Effector memory CD4-positive, alpha-beta T cell (primary cell): ENCODE measurements at places on chromosomes 5 and 9.

- DNase-seq, result no peak
These were observed 119.6 kb upstream of the S1PR3 start for GRCh38 chr9:88871669-88872068.

- DNase-seq, result no peak
These were observed 177.3 kb upstream of the SPEF2 start for GRCh38 chr5:35440409-35440808.

- DNase-seq, result no peak
These were observed 70.4 kb downstream of the TEX10 start for GRCh38 chr9:100282388-100282719.

GRCh38 chr5:84125216-84125615, 259.5 kb downstream of the EDIL3 start:
- no peak for DNase-seq

GRCh38 chr5:38723426-38723825, 122.4 kb upstream of the OSMR start:
- no peak for DNase-seq

DNA sequence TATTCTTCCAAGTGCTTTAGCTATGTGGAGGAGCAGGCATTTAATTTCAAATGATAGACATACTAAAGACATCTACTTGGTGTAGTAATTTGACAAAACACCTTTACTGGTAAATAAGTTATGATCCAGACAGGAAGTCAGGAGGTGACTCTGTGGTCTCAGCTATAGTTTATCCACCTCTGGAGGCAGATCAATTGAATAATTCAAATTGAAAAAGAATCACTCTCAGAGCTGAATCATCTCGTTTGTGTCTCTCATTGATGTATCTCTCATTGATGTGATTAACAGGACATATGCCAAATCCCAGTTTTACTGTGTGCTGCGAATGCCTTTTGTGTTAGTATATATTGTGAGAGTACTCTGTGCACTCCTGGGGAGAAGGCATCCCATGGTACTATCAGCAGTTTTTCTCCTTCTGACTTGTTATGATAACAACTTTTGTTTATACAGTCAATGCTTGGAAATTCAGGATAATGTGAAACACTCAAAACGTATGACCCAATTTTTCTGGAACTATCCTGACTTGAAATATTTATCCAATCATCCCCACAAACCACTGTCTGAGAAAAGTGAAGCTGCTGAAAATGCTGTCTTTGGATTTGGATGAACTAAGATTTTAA, 48.5 kb upstream of the DAB2 start:
- DNase-seq, result no peak

DNA sequence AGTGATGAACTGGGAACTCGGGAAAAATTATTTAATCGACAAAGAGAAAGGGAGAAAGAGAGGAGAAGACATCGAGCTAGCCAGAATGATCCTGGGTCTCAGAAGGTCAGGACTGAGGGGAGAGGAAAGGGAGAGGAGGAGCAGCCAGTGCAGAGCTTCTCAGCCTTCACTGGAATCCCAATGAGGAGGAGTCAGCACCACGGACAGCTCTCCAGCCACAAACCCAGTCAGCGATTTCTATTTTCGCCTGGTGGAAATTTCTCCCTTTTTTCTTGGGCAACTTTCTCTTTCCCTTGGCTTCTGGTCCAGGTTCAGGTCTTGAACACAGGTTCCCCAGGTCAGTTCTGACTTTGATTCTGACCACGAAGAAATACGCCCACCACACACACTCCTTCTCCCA, 1.6 kb upstream of the BRINP1 start:
- DNase-seq, result no peak

DNA sequence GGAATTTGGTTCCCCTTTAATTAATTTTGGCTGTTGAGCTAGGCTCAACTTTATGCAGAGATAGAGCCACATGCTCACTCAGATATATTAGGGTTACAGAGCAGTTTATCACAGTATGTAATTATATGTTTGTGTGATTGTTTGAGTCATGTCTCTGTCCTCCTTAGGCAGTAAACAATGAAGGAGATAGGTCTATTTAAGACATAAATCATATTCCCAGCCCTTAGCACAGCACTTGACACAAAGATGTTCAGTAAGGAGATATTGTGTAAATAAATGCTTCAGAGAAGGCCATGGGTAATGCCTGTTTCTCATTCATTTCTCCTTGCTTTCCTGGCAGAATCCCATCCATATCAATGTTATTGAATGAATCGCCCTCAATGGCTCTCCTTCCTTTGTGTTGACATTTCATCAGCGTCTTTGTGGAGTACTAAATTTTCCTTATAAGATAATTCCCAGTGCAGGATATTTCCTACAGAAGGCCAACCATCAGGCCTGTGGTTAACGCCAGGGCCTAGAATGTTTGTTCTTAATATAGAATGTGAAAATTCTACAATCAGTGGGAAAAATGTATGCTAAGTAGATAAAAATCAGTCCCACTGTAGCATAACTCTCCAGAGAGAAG, 408.0 kb downstream of the EBF1 start:
- no peak for DNase-seq

DNA sequence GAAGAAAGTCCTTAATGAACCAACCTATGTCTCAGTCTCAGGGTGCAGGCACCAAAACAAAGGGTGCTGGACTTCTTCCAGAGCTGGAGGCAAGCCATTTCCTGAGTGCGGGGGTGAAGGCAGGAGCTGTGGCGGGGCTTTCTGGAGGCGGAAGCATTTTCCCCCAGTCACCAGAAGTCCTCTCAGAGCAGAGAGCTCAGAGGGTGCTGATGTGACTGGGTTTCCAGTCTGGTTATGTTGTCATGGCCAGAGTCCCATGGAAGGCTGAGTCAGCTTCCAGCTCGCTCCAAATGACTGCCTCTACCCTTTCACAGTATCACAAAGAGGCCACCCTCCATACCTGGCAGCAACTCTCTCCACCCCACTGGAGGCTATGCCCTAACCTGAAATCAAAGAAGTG, 86.0 kb downstream of the TRPC7 start:
- no peak for DNase-seq

GRCh38 chr5:18329328-18329727, 695.1 kb downstream of the TAF11L14 start:
- DNase-seq, result no peak

GRCh38 chr5:81718300-81718699, 32.6 kb downstream of the SSBP2 start:
- DNase-seq, result no peak

DNA sequence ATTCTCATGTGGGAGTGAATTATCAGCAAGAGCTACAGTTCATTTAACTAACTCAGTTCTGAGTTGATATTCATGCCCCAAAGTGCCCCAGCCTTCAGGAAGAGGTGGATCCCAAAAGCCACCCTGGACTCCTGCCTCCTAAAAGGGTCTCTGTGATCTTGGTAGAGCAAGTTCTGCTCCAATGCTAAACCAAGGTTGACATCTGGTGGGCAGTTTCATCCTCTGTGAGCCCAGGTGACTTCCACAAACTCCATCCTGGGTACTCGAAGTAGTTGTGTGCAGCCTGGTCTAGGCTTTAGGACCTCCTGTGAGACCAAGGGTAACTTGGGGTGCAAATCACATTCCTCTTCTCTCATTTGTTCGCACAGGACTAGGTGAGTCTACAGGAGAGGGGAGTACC, 816.8 kb downstream of the MTRR start:
- DNase-seq, result no peak

GRCh38 chr5:8034852-8035251, 165.9 kb downstream of the MTRR start:
- no peak for DNase-seq

GRCh38 chr5:121271546-121271945, 580.1 kb upstream of the FTMT start:
- DNase-seq, result no peak

- DNase-seq, result no peak
These were observed 29.3 kb upstream of the CRB2 start for GRCh38 chr9:123326662-123327093.

- DNase-seq, result no peak
These were observed at the start of gene PALM2AKAP2 for GRCh38 chr9:109779711-109780452. PALM2AKAP2 (plus strand) TSS chr9:109780198; CDS start chr9:109780489, 291 bp downstream.

DNA sequence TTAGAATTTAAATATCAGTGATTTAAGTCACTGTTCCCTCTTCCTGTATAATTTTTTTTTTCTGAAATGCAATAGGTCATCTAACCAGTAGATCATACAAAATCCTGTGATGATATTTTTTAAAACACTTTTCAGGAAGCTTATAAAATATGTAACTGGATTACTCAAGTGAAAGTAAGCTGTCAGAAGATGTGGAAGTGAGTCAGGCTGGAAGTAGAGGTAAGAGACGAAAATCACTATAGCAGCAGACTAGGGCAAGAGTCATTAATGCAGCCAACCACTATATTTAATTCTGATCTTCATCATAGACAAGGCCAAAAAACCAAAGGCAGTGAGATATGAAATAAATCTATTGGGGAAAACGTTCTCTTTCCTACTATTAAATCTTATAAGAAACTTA, 65.7 kb upstream of the C6 start:
- no peak for DNase-seq

DNA sequence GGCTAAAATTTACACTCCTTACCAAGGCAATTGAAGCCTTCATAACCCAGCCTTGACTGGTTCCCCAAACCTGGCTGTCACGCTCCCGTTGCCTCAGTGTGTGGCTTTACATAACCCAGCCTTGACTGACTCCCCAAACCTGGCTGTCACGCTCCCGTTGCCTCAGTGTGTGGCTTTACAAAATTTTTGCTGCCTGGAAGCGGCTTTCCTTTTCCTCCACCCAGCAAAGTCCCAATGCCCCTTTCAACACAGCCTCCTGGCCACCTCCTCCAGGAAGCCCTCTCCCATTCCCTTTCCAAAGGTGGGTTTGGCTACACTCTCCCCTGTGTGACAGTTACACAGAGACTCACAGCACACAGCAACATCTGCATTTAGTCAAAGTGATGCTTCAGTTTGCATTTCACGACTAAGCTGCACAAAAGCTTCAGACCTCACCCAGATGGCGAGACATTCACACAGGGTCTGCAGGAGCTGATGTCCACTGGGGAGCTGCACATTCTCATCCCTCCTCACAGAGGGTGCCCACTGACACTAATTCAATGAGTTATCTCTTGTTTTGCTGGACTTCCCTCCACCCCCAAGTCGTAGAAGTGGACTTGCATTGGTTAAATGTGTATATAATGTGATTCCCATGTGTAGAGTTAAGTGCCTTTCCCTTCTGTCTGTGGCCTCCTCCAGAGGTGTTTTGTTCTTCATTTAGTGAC, 156.6 kb upstream of the PHYKPL start:
- no peak for DNase-seq

GRCh38 chr9:134177624-134178393, 13.4 kb upstream of the RNU6ATAC start:
- DNase-seq, result no peak

DNA sequence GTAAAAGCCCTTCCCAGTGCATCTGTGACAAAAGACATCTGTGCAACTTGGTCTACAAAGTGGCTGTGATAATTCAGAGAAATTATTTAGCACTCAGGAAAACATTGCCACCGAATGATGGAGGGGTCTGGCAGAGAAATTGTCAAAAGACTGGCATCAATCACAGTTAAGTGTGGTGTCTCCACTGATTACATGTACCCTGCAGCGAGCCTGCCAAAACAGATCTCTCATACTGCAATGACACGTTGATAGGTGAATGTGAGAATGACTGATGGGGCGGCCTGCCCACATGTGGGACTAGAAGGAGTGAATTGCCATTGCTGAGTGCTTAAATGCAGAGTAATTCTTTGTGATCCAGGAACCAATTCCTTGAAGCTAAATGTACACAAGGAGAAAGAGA, 136.4 kb upstream of the PCSK5 start:
- no peak for DNase-seq

GRCh38 chr5:68219161-68219816, 3.7 kb downstream of the PIK3R1 start:
- DNase-seq, result no peak

DNA sequence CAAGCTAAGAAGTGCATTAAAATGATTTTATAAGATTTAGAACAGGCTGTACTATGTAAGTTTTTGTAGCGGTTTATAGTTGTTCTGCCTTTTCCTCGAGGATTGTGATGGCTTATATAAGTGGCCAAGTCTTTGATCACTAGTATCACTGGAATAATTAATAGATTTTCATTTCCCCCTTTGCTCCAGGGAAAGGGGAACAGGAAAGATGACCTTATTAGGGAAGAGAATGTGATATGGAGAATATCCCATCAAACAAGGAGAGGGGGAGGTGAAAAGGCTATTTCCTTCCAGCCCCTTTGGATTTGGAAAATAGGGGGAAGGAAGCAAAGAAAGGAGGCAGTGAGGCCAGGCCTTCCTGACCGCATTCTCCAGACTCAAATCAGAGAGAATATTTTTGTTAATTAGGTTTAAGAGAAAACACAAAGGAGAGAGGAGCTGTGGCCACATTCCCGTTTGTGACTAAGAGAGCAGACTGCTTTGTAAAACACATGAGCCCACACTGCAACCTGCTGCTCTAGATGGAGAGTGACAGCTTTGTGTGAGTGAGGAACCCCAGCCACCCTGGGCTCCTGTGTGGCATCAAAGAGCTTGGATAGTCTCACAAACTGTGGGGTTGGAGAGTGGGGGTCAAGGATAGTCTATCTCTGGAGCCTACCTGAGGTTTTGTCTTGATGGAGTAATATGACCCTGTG, 359.5 kb downstream of the DTWD2 start:
- no peak for DNase-seq

- DNase-seq, result no peak
These were observed 66.1 kb downstream of the SPTLC1 start for GRCh38 chr9:92048924-92049625.

- no peak for DNase-seq
These were observed 26.9 kb downstream of the PBX3 start for GRCh38 chr9:125774106-125774505.

- DNase-seq, result no peak
These were observed 36.2 kb downstream of the PLAC8L1 start for GRCh38 chr5:146068977-146069779.

DNA sequence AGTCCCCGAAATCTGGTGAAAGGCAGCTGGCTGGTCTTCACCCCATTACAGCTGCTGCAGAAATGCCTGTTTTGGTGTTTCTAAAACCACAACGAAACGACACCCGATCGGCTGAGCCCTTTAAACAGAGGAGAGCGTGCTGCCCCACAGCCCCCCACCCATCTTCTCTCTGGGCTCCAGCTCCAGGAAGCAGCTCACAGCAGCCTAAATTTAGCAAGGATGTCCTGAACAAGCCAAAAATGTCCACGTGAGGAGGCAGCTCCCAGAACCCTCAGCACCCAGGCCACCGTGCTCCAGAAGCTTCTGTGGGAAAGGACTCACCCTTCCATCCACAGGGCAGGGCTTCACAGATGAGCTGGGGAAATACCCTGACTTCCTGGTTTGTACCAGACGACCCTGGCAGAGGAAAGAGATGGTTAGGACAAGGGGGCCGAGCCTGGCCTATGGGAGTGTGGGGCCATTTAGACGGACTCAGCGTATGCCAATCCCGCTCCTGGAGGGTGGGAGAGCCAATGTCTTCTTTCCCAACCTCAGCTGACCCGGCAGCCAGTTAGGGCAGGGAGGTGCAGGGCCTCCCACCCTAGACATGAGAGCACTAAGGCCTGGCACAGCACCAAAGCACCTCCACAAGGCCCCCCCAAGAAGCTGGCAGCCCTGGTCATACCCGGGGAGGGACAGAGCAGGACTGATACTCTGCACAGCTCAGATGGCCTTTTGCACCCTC, 39.1 kb upstream of the SARDH start:
- no peak for DNase-seq

- no peak for DNase-seq
These were observed 285.3 kb downstream of the NR3C1 start for GRCh38 chr5:143118222-143118621.

GRCh38 chr5:149313151-149313841, 32.0 kb upstream of the GRPEL2 start:
- no peak for DNase-seq
